Pancreas (tissue), 10 donors: ENCODE measurements at places on chromosomes 12 and 14. TPM values are rescaled to one million over a fixed set of nuclear protein-coding genes. Genes with fewer than 3 reads are reported as not detected.

DNA sequence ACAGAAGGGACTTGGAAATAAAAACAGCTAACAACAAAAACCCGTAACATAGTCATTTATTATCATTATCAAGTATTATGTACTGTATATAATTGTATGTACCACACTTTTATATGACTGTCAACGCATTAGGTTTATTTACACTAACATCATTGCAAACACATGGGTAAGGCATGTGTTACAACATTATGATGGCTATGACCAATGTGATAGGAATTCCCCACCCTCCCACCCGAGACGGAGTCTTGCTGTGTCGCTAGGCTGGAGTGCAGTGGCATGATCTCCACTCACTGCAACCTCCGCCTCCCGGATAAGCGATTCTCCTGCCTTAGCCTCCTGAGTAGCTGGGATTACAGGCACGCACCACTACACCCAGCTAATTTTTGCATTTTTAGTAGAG lies 82.6 kb downstream of the ERC1 start:
- no peaks in the 10 kb centered on the region for H3K27me3 ChIP-seq
- no peaks in the 10 kb centered on the region for H3K36me3 ChIP-seq
- H3K4me3 ChIP-seq: no peak overlapping the region

DNA sequence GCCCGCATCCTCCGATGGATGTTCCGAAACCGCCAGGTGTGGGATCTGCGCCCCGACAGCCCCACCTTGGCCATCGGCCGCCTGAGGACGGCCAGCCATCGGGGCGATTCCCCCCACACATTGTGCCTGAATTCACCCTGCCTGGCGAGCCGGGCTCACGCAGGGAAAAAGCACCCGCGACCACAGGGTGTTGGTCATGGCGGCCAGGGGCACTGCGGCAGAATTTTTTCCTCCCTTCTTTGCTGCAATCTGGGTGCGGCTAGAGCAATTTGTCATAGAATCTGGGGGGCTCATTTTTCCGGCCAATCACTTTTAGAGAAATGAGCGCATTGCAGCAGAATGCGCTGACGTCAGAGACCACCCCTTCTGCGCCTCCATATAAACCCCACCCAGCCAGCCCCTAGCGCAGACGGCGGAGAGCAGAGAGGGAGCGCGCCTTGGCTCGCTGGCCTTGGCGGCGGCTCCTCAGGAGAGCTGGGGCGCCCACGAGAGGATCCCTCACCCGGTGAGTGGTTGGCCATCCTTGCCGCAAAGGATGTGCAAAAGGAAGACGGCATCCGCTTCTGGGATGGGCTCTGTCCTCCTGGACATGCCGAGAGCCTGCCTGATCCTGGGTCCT lies at the start of gene MEG3:
Gene MEG3 (plus strand): TSS at position 406 of the 619 bp plus-strand sequence.
- no peaks in the 10 kb centered on the region for H3K27me3 ChIP-seq
- no peaks in the 10 kb centered on the region for H3K4me1 ChIP-seq
- DNase-seq: peak; percentile 86
- no peak within 1 kb of the TSS for H3K27ac ChIP-seq
- H3K4me3 ChIP-seq: peak within 1 kb of the TSS; percentile 38

The NELL2 gene
- 0.43 TPM for total RNA-seq

GRCh38 chr14:66330916-66331315 lies 155.3 kb upstream of the CCDC196 start:
- no peak overlapping the region for H3K27ac ChIP-seq
- no peak for DNase-seq
- H3K27me3 ChIP-seq: no peaks in the 10 kb centered on the region
- H3K4me1 ChIP-seq: no peaks in the 10 kb centered on the region
- H3K36me3 ChIP-seq: no peaks in the 10 kb centered on the region
- no peak overlapping the region for H3K4me3 ChIP-seq

The KRT77 gene
- not detected for total RNA-seq

The ADGRD1 gene
- total RNA-seq: 4.9 TPM

The APOF gene
- total RNA-seq: not detected

The ACOT6 gene
- total RNA-seq: not detected

DNA sequence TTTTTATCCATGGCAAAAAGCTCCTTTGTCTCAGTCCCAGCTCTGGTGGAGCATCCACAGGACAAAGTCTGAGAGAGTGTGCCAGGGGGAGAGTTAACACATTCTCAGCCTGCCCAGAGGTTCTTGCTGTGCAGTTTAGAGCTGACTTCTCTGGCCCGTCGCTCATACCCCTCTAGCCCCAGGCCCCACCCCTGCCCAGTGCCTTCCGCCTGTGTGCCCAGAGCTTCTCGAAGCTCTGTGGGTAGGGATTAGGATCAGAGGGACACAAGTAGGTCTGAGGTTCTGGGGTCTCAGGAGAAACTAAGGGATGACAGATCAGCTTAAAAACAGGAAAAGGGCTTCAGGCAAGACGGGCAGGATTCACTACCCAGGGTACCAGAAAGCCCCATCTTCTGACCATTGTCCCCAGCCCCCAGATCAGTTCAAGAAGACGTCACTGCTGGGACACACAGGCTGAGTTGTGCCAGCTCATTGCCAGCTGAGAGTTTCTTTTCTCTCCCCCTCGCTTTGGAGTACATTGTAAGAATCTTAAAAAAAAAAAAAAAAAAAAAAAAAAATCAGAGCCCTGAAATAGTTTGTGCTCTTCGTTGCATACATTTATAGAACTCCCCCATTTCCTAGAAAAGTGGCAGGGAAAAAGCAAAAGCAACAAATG lies 127.0 kb downstream of the GCH1 start:
- no peak overlapping the region for H3K27ac ChIP-seq
- H3K4me1 ChIP-seq: no peaks in the 10 kb centered on the region
- no peaks in the 10 kb centered on the region for H3K27me3 ChIP-seq
- peaks cover 3% of the 10 kb centered on the region for H3K36me3 ChIP-seq
- DNase-seq: no peak

GRCh38 chr14:106802413-106803364 lies 1276.3 kb downstream of the TMEM121 start:
- H3K27me3 ChIP-seq: no peaks in the 10 kb centered on the region
- no peak overlapping the region for H3K4me3 ChIP-seq
- H3K27ac ChIP-seq: no peak overlapping the region
- H3K4me1 ChIP-seq: no peaks in the 10 kb centered on the region
- DNase-seq: peak; percentile 22
- H3K36me3 ChIP-seq: no peaks in the 10 kb centered on the region

GRCh38 chr12:29043069-29043468 lies 106.0 kb upstream of the FAR2 start:
- H3K27ac ChIP-seq: no peak overlapping the region
- DNase-seq: no peak
- no peaks in the 10 kb centered on the region for H3K27me3 ChIP-seq
- no peak overlapping the region for H3K4me3 ChIP-seq
- H3K36me3 ChIP-seq: no peaks in the 10 kb centered on the region

The OR6C2 gene
- not detected for total RNA-seq

GRCh38 chr12:92778525-92778924 lies 75.7 kb downstream of the PLEKHG7 start:
- no peak for DNase-seq
- no peaks in the 10 kb centered on the region for H3K27me3 ChIP-seq
- no peak overlapping the region for H3K4me3 ChIP-seq
- H3K27ac ChIP-seq: no peak overlapping the region

The LRRK2 gene
- 9.0 TPM for total RNA-seq

DNA sequence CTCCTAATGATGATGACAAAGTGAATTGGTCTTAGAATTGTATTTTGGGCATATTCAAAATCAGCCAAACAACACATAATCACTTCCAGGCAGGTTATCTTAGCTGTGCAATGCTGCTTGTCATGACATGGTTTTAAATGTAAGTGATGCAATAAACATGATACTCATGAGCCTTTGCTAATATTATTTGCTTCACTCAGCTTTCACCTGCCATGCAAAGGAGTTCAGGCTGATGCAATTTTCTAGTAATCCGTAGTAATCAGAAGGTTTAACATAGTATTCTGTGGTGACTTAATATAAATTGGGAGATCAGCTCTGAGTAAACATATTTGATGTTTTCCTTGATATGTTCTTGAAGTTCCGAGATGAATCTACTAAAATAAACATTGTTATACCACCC lies 29.1 kb downstream of the TMEM260 start:
- H3K27me3 ChIP-seq: no peaks in the 10 kb centered on the region
- H3K27ac ChIP-seq: no peak overlapping the region
- no peak overlapping the region for H3K4me3 ChIP-seq
- H3K4me1 ChIP-seq: no peaks in the 10 kb centered on the region
- no peaks in the 10 kb centered on the region for H3K36me3 ChIP-seq

The KLRK1 gene
- 1.1 TPM for total RNA-seq

DNA sequence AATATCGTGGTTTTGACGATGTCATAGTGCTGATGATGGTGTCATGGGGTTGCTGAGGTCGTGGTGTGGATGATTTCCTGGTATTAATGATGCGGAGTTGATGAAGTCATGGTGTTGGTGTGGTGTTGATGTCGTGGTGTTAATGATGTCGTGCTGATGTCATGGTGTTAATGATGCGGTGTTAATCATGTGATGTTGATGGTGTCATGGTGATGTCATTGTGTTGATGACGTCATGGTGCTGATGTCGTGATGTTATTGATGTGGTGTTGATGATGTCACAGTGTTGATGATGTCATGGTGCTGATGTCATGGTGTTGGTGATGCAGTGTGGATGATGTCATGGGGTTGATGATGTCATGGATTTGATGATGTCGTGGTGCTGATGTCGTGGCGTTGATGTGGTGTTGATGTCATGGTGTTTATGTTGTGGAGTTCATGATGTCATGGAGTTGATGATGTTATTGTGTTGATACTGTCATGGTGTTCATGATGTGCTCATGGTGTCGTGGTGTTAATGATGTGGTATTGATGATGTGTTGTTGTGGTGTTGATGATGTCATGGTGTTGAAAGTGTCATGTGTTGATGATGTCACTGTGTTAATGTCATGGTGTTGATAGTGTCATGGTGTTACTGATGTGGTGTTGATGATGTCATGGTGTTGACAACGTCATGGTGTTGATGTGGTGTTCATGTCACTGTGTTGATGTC lies 48.5 kb upstream of the RIMBP2 start:
- no peaks in the 10 kb centered on the region for H3K27me3 ChIP-seq
- no peak overlapping the region for H3K27ac ChIP-seq
